Pancreas (tissue), 10 donors: ENCODE measurements at places on chromosomes 11 and 22. TPM values are rescaled to one million over a fixed set of nuclear protein-coding genes. Genes with fewer than 3 reads are reported as not detected.

DNA sequence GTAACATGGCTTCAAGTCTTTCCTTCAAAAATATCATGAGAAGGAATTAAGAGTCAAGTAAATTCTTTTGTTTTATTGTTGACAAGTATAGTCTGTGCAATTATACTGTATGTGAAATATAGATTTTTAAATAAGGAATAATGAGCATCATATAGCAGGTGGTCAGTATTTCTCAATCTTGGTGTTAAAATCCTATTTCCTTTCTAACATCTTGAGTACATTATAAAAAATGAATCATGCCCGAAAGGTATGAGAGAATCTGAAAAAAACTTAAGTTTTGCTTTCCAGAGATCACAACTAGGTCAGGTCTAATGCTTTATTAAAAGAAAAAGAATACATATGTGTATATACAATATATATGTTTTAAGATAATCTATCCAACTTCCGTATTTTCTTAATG lies 53.1 kb downstream of the KIF18A start:
- H3K4me1 ChIP-seq, result no peaks in the 10 kb centered on the region
- H3K27ac ChIP-seq, result no peak overlapping the region
- no peaks in the 10 kb centered on the region for H3K27me3 ChIP-seq

TOM1 gene
- 33.7 TPM for polyA plus RNA-seq

- H3K27ac ChIP-seq, result peak overlapping the region; percentile 61
- no peak overlapping the region for H3K4me3 ChIP-seq
- no peaks in the 10 kb centered on the region for H3K36me3 ChIP-seq
- H3K27me3 ChIP-seq, result no peaks in the 10 kb centered on the region
- peak; percentile 55 for DNase-seq
- peaks cover 70% of the 10 kb centered on the region for H3K4me1 ChIP-seq
Measured at GRCh38 chr11:65493367-65494176, 5.3 kb upstream of the MALAT1 start.

- H3K4me3 ChIP-seq, result no peak overlapping the region
- no peaks in the 10 kb centered on the region for H3K4me1 ChIP-seq
- H3K27me3 ChIP-seq, result no peaks in the 10 kb centered on the region
- no peak for DNase-seq
Measured at GRCh38 chr11:75356613-75357012, 5.2 kb upstream of the ARRB1 start.

SLC17A6 gene
- polyA plus RNA-seq, result 0.42 TPM

- H3K27me3 ChIP-seq, result no peaks in the 10 kb centered on the region
- H3K4me1 ChIP-seq, result peaks cover 20% of the 10 kb centered on the region
- no peak overlapping the region for H3K4me3 ChIP-seq
- peak overlapping the region; percentile 93 for H3K27ac ChIP-seq
- DNase-seq, result no peak
Measured at GRCh38 chr22:36453855-36454378, 27.5 kb downstream of the TXN2 start.

DNA sequence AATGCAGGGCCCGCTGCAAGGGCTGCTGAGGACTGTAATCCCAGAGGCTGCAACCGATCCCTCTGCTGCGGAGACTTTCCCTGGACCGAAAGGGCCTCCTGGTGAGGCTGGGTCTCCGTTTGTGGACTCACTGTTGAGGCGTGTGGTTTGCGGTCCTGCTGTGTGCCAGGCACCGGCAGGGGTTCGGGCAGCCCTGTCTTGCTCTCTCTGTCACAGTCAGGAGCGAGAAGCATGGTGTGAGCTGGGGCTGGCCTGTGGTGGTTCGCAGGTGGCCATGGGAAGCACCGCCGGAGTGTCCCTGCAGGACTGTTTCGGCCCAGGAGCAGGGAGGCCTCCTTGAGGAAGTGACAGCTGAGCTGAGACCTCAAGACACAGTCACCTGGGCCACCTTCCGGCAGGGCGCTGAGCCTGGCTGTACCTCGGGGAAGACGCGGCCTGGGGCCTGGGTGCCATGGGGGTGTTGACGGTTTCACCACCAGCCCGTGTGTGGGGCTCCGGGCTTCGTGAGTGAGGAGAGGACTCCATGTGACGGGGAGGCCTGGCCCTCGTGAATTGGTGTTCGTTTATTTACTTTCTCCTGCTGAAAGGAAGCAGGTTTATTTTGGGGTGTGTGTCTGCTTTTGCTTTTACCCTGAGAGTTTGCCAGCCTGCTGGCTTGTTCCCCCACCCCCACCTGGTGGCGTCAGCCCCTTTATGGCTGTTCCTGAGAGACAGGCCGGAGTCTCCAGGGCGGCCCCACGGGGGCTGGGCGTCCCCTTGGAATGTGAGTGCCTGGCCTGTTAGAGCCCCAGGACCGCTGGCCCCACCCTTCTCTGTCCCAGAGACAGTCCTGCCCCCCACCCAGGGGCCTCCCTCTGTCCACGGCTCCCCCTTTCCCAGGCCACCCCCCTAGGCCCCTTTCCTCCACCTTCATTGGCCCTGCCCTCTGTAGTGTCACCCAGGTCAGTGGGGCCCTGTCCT lies 122.5 kb downstream of the KCNQ1OT1 start:
- no peaks in the 10 kb centered on the region for H3K27me3 ChIP-seq
- DNase-seq, result peak; percentile 52
- no peak overlapping the region for H3K27ac ChIP-seq
- no peaks in the 10 kb centered on the region for H3K36me3 ChIP-seq
- no peak overlapping the region for H3K4me3 ChIP-seq
- no peaks in the 10 kb centered on the region for H3K4me1 ChIP-seq

- no peaks in the 10 kb centered on the region for H3K36me3 ChIP-seq
- no peak overlapping the region for H3K4me3 ChIP-seq
Measured at GRCh38 chr11:32438866-32439489, 3.6 kb upstream of the WT1 start.

ZNF408 gene
- polyA plus RNA-seq, result 6.7 TPM

DNA sequence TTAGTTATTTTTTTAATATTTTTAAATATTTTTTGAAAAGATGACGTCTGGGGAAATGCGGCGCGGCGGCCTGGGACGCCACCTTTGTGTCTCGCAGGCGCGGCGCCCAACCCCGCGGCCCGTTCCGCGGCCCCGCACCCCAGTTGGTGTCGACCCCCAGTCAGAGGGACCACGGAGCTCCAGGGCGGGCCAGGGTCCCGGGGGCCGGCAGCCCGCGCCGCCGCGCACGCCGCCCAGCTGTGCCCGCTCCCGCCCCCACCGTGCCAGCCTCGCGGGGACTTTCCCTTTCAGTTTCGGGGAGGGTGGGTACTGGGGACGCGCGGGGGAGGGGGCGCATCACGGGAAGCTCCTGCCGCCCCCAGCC lies 1.6 kb downstream of the CCND1 start:
- peaks cover 19% of the 10 kb centered on the region for H3K4me1 ChIP-seq
- H3K4me3 ChIP-seq, result peak overlapping the region; percentile 67
- no peaks in the 10 kb centered on the region for H3K36me3 ChIP-seq
- DNase-seq, result no peak

- DNase-seq, result no peak
- no peaks in the 10 kb centered on the region for H3K36me3 ChIP-seq
- peaks cover 10% of the 10 kb centered on the region for H3K4me1 ChIP-seq
Measured at GRCh38 chr11:12122083-12122482, 11.7 kb downstream of the MICAL2 start.

- H3K27me3 ChIP-seq, result no peaks in the 10 kb centered on the region
- DNase-seq, result no peak
- no peak overlapping the region for H3K4me3 ChIP-seq
Measured at GRCh38 chr11:14114269-14114668, 151.7 kb downstream of the SPON1 start.

DNA sequence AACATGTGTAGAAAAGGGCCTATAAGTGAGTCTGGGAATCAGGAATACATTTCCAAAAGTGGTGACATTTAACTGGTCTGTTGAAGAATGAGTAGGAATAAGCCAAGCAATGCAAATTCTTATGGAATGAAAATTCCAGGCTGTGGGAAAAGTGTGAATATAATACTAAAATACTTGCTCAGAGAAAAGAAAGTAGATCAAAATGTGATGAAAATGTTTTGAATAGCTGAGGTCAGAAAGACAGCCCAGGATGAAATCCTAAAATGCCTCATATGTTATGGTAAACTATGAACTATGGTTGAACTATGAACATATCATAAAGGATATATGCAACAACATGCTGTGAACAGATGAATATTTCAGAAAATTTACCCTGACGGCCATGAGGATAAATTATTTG lies 688.3 kb upstream of the FAT3 start:
- H3K4me3 ChIP-seq, result no peak overlapping the region
- DNase-seq, result no peak
- H3K27me3 ChIP-seq, result no peaks in the 10 kb centered on the region
- H3K27ac ChIP-seq, result no peak overlapping the region
